CD4-positive, alpha-beta T cell treated with Interferon alpha-2 for 1 hour (primary cell): ENCODE measurements at places on chromosomes 3 and 15.

- no peak for DNase-seq
These were observed 32.9 kb upstream of the ACAD9 start for GRCh38 chr3:128846486-128846891.

GRCh38 chr3:144028798-144029411 is 57.3 kb downstream of the DIPK2A start:
- DNase-seq: peak; percentile 10

DNA sequence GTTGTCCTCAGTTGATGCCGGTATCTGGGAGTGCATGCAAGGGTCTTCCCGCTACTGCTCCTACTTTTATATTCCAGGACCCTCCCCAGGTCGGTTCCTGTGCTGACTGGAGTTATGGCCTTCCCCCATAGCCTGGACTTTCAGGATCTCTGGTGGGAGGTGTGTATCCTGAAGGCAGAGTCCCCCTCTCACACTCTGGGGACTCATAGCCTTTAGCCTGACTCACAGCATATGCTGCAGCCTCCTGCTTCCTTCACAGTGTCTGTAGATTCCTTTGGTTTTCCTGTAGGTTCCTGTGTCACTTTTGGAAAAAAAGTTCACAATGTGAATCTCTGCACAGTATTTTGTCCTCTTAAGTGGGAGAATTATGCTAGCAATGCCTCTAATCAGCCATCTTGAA is 180.6 kb upstream of the RBMS3 start:
- DNase-seq: no peak

DNA sequence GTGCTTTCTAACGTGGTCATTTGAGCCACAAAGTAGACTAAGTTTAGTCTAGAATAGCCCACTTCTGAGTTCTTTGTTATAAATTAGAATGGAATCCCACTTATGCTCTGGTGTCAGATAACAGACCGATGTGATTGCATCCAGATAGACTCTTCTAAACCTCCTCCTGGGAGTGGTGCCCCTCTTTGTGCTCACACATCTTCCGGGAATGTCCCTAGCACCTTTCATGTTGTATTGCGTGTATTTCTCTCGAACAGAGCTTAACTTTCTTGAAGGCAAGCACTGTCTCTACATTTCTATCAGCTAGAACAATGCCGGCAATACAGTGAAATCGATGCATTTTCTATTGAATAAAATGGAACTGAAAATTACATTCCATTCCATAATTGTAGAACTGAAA is 23.0 kb downstream of the CP start:
- no peak for DNase-seq

DNA sequence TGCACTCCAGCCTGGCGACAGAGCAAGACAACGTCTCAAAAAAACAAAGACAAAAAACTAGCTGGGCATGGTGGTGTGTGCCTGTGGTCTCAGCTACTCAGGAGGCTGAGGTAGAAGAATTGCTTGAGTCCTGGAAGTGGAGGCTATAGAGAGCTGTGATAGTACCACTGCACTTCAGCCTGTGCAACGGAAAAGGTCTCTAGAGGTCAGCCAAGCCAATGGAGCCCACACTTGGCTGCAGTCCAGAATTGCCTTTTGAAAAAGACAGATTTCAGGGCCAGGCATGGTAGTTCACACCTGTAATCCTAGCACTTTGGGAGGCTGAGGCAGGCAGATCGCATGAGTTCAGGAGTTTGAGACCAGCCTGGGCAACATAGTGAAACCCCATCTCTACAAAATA is 8.4 kb upstream of the RBPMS2 start:
- DNase-seq: no peak

DNA sequence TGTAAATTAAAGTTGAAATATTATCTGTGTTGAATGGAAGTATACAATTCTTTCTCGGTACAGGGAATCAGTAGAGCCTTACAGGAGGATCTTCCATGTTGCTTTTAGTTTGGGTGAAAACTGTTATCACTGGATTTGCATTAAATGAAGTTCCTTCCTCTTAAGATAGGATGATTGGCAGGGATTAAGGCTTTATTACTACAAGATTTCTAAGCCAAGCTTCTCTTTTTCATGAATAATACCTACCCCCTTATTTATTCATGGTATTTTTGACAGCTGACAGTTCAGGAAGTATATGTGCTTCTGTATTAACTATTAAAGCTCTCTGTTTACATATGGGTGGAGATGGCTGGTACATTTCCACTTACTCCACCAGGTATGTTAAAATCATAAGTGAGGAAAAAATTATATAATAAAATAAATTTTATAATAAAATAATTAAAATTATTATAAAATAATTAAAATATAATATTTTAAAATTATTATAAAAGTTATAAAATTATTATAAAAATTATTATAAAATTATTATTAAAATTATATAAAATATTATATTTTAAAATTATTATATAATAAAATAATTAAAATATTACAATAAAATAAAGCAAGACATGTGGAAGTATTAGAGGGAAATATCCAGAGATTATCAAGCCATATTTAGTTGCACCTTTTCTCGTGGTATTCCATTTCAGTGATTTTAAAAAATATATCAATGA is 332.9 kb downstream of the ROBO2 start:
- no peak for DNase-seq

GRCh38 chr3:106797461-106797860 is 579.8 kb upstream of the CCDC54 start:
- no peak for DNase-seq

GRCh38 chr3:28218071-28218916 is 23.1 kb upstream of the CMC1 start:
- DNase-seq: no peak
